NCI-H1417 treated with DMSO at 0.1 percent for 48 hours (cell line): ENCODE measurements at places on chromosomes 6 and 20.

DNA sequence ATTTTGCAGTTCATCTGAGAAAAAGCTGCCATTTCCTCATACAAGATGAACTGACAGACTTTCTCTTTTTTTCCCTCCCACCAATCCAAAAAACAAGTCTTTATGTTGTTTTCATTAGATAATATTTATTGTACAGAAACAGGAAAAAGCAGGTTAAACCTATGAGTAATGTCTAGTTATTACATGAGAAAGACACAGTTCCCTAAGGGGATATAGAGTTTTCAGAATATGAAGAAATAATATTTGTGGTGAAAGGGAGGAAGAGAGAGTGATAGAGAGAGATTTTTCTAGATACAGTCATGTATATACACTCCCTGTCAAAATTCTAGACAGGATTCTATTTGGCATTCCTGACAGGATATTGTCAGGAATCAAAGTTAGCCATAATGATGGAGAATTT lies 392.4 kb downstream of the BMP2 start:
- no peak for DNase-seq

DNA sequence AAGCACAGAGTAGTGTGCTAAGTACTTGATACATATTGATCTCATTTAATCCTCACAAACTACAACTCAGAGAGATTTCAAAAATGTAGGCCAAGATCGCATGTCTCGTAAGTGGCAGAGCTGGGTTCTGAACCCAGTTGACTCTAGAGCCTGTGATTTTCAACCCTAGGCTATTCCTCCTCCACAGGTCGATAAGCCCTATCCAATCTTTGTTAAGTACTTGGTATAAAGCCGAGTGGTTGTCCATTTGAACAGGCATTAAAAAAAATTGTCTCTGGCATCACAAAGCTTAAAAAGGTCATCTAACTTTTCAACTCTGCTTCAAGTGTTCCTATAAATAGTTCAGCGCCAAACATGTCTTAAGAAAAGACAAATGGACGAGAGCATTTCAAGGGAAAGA lies 37.4 kb downstream of the LYRM4 start:
- no peak for DNase-seq

DNA sequence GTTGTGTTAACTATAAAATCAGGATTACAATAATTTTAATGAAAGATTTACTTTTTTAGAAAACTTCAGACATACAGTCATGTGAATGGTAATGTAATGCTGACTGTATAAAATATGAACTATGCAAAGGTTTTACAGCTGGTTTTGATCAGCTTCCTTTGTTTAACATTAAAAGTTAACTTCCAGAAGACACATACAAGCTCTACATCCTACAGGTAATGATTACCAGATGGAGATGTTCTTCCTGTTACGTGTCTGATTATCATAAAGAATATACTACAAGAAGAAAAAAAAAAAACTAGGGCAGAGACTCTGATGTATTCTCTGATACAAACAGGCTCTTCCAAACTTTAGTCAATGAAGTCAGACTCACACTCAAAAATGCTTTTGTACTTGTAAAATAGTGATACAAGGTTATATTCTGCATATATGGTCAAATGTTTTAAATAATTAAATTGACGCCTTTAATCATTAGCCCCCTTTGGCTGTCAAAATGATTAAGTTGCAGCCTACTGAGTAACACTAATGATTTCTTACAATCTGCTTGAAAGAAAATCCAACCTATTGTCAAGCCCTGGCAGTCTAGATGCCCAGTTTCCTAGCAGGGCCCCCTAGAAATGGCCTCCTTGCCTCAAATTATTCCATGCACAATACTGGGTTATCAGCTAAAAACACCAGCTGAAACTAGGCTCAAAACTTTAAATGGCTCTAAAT lies 251.8 kb upstream of the RUNX2 start:
- no peak for DNase-seq

- peak; percentile 78 for DNase-seq
Measured at GRCh38 chr20:37846573-37846972, 56.4 kb upstream of the VSTM2L start.

- no peak for DNase-seq
Measured at GRCh38 chr6:22024973-22025467, 271.8 kb downstream of the PRL start.

- no peak for DNase-seq
Measured at GRCh38 chr6:131840936-131841583, 33.2 kb downstream of the ENPP1 start.

GRCh38 chr6:128601060-128601459 lies 80.7 kb upstream of the PTPRK start:
- DNase-seq = no peak

GRCh38 chr6:37174515-37175331 lies 4.8 kb downstream of the PIM1 start:
- no peak for DNase-seq

- DNase-seq = no peak
Measured at GRCh38 chr20:50314678-50315335, 124.2 kb downstream of the CEBPB start.
